Activated CD4-positive, alpha-beta T cell treated with anti-CD3 and anti-CD28 coated beads for 36 hours (primary cell): ENCODE measurements at places on chromosomes 13 and 19.

GRCh38 chr19:46441866-46442265 is 13.1 kb upstream of the PNMA8C start:
- H3K27ac ChIP-seq = no peak overlapping the region
- H3K4me1 ChIP-seq = no peaks in the 10 kb centered on the region
- H3K4me3 ChIP-seq = no peak overlapping the region
- H3K27me3 ChIP-seq = peaks cover 8% of the 10 kb centered on the region
- no peaks in the 10 kb centered on the region for H3K36me3 ChIP-seq
- no peak for DNase-seq

DNA sequence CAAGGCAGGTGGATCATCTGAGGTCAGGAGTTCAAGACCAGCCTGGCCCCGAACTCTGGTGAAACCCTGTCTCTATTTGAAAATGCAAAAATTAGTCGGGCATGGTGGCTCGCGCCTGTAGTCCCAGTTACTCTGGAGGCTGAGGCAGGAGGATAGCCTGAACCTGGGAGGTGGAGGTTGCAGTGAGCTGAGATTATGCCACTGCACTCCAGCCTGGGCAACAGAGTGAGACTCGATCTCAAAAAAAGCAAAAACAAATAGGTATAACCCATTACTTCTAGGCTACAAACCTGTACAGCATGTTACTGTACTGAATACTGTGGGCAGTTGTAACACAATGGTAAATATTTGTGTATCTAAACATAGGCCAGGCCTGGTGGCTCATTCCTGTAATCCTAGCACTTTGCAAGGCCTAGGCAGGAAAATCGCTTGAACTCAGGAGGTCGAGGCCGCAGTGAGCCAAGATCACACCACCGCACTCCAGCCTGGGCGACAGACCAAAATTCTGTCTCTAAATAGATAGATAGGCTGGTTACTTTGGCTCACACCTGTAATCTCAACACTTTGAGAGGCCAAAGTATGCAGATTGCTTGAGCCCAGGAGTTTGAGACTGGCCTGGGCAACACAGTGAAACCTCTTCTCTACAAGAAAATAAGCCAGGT is 63.5 kb downstream of the MYO9B start:
- H3K27me3 ChIP-seq = no peaks in the 10 kb centered on the region
- H3K36me3 ChIP-seq = peaks cover 13% of the 10 kb centered on the region
- no peak for DNase-seq
- peaks cover 9% of the 10 kb centered on the region for H3K4me1 ChIP-seq

DNA sequence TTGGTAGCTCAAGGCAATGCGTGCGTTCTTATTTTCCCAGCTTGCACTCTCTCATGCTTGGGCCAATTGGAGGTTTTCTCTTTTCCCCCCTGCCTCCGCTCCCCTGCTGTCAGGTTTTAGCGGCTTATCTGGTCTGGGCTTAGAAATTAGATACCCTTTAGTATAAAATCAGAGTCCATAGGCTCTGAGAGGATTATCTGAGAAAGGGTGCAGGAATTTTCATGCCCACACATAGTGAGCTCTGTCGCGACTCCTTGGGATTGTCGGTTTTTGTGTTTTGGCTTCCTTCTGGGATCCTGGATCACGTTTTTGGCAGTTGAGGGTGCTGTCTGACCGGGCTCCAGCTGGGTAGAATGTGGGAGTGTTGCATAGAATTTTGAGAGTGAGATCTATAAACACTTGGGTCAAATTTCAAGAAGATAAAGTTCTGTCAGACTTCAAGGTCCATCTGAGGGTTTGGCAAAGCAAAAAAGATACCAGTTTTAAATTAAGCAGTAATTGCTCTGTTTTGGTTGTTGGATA is 12.4 kb downstream of the CHAF1A start:
- H3K27ac ChIP-seq = no peak overlapping the region
- H3K4me1 ChIP-seq = no peaks in the 10 kb centered on the region
- peaks cover 47% of the 10 kb centered on the region for H3K36me3 ChIP-seq
- no peak overlapping the region for H3K4me3 ChIP-seq

- no peak for DNase-seq
- peaks cover 3% of the 10 kb centered on the region for H3K27me3 ChIP-seq
- H3K27ac ChIP-seq = no peak overlapping the region
- H3K4me1 ChIP-seq = no peaks in the 10 kb centered on the region
- no peaks in the 10 kb centered on the region for H3K36me3 ChIP-seq
These were observed 33.6 kb downstream of the TNFSF11 start for GRCh38 chr13:42607546-42607945.

- H3K4me3 ChIP-seq = no peak overlapping the region
- H3K4me1 ChIP-seq = peaks cover 17% of the 10 kb centered on the region
- peak; percentile 36 for DNase-seq
- no peaks in the 10 kb centered on the region for H3K27me3 ChIP-seq
These were observed 196.8 kb downstream of the PDS5B start for GRCh38 chr13:32783067-32783466.

DNA sequence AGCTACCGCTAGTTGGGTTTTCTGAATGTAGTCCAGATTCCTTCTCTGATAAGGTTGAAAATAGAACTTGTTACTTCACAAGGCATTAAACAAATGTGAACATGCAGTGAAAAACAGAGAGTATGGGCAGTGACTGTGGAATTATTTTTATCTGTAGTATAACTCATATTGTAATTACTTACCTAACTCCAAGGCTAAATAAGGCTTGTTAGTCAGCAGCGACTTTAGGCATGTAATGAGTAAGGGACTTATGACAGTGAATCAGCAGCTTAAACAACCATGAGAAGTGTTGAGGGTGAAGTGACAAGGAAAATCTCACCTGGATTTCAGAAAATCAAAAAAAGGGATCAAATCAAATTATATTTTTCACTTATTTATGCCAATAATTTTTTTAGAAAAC is 1719.5 kb upstream of the MIR17HG start:
- H3K36me3 ChIP-seq = no peaks in the 10 kb centered on the region
- no peaks in the 10 kb centered on the region for H3K27me3 ChIP-seq
- H3K27ac ChIP-seq = no peak overlapping the region
- no peaks in the 10 kb centered on the region for H3K4me1 ChIP-seq

DNA sequence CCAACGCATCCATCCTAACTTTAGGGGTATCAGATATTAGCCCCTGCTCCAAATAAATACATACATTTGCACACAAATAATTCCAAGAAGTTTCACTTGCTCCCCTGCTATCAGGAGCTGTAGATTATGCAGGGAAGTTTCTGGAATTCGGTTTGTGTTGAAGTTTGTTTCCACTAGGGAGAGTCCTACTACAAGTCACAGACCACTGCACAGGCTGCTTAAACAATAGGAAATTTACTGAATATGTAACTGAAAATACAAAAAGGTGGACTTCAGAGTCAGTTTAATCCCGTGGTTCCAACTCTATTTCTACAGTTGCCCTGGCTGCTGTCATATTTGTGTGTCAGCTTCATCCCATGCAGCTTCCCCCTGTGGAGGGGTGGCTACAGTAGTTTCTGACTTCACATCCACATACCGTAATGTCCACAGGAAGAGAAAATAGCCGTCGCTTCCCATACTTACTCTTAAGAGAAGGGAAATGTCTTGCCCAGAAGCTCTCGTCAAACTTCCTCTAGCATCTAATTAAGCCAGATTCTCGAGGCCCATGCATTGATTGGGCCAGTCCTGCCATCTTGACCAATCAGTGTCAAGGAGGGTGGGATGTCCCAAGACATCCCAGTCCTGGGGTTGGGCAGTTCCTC is 286.6 kb downstream of the COG6 start:
- H3K4me1 ChIP-seq = peaks cover 13% of the 10 kb centered on the region
- H3K36me3 ChIP-seq = no peaks in the 10 kb centered on the region
- DNase-seq = no peak
- no peaks in the 10 kb centered on the region for H3K27me3 ChIP-seq
- H3K27ac ChIP-seq = no peak overlapping the region

GRCh38 chr13:79423340-79423739 is 17.3 kb upstream of the RBM26 start:
- H3K27me3 ChIP-seq = no peaks in the 10 kb centered on the region
- no peak for DNase-seq
- no peaks in the 10 kb centered on the region for H3K36me3 ChIP-seq

DNA sequence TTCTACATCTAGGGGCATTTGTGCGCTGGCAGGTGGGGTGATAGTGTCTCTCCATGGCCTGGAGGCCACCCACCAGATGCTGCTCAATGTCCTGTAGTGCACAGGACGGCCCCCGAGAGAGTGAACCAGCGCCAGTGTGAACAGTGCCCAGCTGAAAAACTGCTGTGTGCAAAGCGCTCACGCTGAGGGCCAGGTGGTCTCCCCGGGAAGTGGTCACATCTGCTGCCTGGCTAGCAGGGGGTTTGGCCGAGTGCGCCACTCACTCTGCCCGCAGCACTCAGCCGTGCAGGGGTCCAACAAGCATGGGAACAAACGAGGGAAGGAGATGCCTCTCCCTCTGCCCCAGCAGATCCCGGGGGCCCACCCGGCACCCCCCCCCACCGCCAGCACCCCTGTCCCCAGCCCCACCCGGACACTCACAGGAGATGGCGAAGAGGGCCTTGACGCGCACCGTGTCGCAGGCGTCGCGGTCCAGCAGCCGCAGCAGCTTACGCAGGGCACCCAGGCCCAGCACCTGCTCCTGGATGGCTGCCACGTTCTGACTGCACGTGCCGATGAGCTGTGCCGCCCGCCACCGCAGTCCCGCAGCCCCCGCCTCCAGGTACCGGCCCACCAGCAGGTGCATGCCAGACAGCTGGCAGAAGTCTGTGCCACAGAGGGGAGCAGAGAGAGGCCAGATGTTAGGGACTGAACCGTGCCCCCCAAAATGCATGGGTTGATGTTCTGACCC is 5.8 kb downstream of the HSPBP1 start:
- H3K27me3 ChIP-seq = no peaks in the 10 kb centered on the region
- H3K4me1 ChIP-seq = peaks cover 6% of the 10 kb centered on the region
- H3K4me3 ChIP-seq = no peak overlapping the region
- H3K36me3 ChIP-seq = peaks cover 22% of the 10 kb centered on the region
- DNase-seq = no peak
- H3K27ac ChIP-seq = no peak overlapping the region

GRCh38 chr19:13024126-13024950 is 29.1 kb downstream of the NFIX start:
- peaks cover 18% of the 10 kb centered on the region for H3K4me1 ChIP-seq
- peak; percentile 40 for DNase-seq
- H3K27ac ChIP-seq = no peak overlapping the region
- H3K36me3 ChIP-seq = peaks cover 8% of the 10 kb centered on the region

GRCh38 chr13:59545007-59545406 is 618.7 kb downstream of the DIAPH3 start:
- H3K4me1 ChIP-seq = no peaks in the 10 kb centered on the region
- H3K4me3 ChIP-seq = no peak overlapping the region
- H3K27me3 ChIP-seq = no peaks in the 10 kb centered on the region
- no peaks in the 10 kb centered on the region for H3K36me3 ChIP-seq
- H3K27ac ChIP-seq = no peak overlapping the region

GRCh38 chr19:35557539-35558399 is 5.7 kb downstream of the ATP4A start:
- H3K4me1 ChIP-seq = peaks cover 8% of the 10 kb centered on the region
- H3K4me3 ChIP-seq = peak overlapping the region; percentile 63
- peaks cover 38% of the 10 kb centered on the region for H3K27me3 ChIP-seq

DNA sequence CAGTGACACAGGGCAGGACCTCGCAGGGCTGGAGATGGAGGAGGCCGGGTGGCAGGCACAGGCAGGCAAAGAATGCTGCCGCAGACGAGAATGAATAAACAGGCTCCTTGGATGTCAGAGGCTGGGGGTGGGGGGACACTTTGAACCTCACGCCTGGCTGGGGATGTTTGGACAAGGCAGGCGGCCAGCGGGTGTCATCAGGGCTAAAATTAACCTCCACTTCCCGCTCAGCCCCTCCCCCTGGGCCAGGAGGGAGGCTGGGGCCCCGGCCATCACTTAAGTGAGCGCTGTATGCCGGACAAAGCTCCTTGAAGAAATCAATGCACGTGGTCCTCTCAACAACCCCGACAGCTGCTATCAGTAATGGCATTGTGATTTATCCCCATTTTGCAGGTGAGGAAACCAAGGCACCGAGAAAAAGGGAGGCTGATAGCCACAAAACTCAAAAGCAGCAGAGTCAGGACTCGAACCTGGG is 10.3 kb upstream of the FUT5 start:
- no peak overlapping the region for H3K27ac ChIP-seq
- H3K36me3 ChIP-seq = no peaks in the 10 kb centered on the region
- H3K4me3 ChIP-seq = no peak overlapping the region
- peaks cover 10% of the 10 kb centered on the region for H3K27me3 ChIP-seq
- DNase-seq = no peak

- peaks cover 31% of the 10 kb centered on the region for H3K4me1 ChIP-seq
- H3K4me3 ChIP-seq = no peak overlapping the region
- no peak for DNase-seq
These were observed 3.7 kb downstream of the PEPD start for GRCh38 chr19:33517922-33518321.

GRCh38 chr19:10503002-10503789 is at the start of gene KEAP1:
Gene KEAP1, minus strand, starts transcription at chr19:10503356. Its CDS starts 3,323 bp downstream, at chr19:10500033.
- H3K27me3 ChIP-seq = no peaks in the 10 kb centered on the region
- peaks cover 30% of the 10 kb centered on the region for H3K4me1 ChIP-seq
- H3K27ac ChIP-seq = peak within 1 kb of the TSS; percentile 95
- H3K36me3 ChIP-seq = peaks cover 24% of the 10 kb centered on the region
- H3K4me3 ChIP-seq = peak within 1 kb of the TSS; percentile 91

- H3K27me3 ChIP-seq = no peaks in the 10 kb centered on the region
- peak; percentile 43 for DNase-seq
- peak overlapping the region; percentile 70 for H3K27ac ChIP-seq
- peaks cover 63% of the 10 kb centered on the region for H3K36me3 ChIP-seq
These were observed 11.3 kb upstream of the PLA2G4C start for GRCh38 chr19:48121909-48122371.

DNA sequence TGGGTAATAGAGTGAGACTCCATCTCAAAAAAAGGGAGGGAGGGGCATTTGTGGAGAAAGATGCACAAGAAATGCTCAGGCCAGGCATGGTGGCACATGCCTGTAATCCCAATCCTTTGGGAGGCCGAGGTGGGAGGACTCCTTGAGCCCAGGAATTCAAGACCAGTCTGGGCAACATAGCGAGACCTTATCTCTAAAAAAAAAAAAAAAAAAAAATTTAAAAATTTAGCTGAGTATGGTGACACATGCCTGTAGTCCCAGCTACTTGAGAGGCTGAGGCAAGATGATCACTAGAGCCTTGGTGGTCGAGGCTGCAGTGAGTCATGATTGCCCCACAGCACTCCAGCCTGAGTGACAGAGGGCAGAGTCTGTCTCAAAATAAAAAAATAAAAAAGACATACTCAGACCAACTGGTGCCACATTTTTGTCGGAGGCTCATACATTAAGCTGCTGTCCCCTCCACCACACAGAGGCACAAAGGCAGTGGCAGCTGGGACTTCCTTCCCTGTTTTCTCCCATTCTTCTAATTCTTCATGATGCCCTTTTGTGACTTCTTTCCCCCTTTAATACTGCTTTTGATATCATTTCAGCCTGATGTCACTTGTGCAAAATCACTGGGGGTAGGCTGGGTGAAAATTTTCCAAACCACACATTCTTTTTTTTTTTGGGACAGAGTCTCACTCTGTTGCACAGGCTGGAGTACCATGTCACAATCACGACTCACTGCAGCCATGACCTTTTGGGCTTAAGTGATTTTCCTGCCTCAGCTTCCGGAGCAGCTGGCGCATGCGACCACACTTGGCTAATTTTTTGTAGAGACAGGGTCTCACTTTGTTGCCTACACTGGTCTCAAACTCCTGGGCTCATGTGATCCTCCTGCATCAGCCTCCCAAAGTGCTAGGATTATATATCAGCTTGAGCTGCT is 26.8 kb upstream of the CXCL17 start:
- no peak overlapping the region for H3K4me3 ChIP-seq
- peaks cover 14% of the 10 kb centered on the region for H3K4me1 ChIP-seq
- no peaks in the 10 kb centered on the region for H3K36me3 ChIP-seq
- peaks cover 4% of the 10 kb centered on the region for H3K27me3 ChIP-seq
